ENCODE measurements at places on chromosomes 1 and 21.

- DNase-seq: no peak
Observed at GRCh38 chr1:93140106-93140505, 40.1 kb downstream of the TMED5 start.

GRCh38 chr1:155177192-155177917, 3.7 kb downstream of the TRIM46 start:
- DNase-seq: peak; percentile 12

GRCh38 chr1:198754670-198755069, 115.8 kb downstream of the PTPRC start:
- DNase-seq: no peak

- no peak for DNase-seq
Observed at GRCh38 chr1:230753586-230754251, 6.5 kb downstream of the CAPN9 start.

- DNase-seq: peak; percentile 35
Observed at GRCh38 chr1:113283914-113284313, 106.4 kb upstream of the MAGI3 start.

DNA sequence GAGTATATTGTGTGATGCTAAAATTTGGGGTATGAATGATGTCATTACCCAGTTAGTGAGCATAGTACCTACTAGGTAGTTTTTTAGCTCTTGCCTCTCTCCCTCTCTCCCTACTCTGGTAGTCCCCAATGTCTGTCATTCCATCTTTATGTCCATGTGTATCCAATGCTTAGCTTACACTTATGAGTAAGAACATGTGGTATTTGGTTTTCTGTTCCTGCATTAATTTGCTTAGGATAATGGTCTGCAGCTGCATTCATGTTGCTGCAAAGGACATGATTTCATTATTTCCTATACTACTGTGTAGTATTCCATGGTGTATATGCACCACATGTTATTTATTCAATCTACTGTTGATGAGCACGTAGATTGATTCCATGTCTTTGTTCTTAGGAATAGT, 54.4 kb upstream of the NEGR1 start:
- no peak for DNase-seq

DNA sequence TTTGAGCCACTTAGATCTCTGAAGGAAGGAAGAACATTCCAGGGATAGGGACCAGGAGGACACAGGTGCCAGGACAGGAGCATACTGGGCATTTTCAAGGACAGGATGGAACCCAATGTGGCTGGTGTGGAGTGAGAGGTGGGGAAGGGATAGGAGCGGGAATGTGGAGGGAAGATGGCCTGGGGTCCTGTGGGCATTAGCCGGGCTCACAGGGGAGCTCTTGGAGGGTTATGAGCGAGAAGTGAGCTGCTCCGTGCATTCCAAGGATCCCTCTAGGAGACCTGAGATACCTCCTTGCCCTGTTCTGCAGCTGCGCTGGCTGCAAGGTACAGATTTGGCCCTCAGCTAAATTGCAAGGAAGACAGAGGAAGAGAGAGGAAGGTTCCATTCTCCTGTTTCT, 87.5 kb downstream of the IER5 start:
- no peak for DNase-seq

DNA sequence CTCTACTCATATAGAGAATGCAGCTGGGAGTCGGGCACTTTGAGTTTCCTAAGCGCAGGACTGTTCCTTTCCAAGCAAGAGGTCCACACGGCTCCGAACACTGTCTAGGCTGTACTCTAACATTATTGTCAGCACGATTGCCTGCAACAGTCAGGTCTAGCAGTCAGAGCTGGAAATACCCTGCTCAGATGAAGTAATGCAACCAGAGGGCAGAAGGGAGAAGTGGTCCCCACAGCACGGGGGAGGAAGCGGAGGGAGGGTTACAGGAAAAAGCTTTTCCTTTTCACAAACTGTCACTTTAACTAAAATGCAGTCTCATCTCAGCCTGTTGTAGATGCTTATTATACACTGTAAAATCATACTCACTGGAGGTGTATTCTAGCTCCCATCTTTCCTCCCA, 98.9 kb upstream of the SLC44A3 start:
- no peak for DNase-seq

DNA sequence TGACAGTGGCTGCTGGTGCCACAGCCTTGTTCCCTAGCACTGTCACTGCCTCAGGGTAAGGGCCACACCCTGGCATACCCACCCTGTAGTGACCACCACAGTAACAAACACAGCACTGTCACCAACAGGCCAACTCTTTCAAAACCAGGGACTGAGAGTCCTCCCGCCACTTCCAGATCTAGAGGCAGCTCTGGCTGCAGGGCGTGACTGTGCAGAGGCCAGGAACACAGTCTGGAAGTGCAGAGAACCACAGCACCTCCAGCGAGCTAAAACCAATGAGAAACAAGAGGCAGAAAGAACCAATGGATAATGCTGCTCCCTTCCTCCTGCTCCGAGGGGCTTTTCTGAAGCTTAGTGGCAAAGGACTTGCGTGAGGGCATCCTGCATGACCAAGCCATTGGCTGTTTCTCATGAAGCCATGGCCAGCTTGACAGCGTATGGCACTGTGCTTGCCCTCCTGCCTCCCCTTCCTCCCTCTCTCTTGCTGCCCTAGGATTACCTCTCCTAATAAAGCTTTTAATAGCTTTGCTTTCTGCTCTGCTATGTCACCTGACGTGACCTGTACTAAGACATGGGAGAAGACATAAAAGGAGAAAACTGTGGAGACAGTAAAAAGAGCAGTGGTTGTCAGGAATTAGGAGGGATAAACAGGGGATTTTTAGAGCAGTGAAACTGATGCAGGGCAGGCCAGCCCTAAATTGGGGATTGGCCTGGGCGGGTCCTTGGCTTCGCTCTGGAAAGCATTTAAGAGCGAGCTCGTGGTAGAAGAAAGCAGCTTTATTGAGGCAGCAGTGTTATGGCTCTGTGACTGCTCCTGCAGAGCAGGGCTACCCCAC, 7.2 kb downstream of the PARP1 start:
- no peak for DNase-seq

GRCh38 chr1:86866665-86867064, 47.3 kb downstream of the SELENOF start:
- DNase-seq: no peak

DNA sequence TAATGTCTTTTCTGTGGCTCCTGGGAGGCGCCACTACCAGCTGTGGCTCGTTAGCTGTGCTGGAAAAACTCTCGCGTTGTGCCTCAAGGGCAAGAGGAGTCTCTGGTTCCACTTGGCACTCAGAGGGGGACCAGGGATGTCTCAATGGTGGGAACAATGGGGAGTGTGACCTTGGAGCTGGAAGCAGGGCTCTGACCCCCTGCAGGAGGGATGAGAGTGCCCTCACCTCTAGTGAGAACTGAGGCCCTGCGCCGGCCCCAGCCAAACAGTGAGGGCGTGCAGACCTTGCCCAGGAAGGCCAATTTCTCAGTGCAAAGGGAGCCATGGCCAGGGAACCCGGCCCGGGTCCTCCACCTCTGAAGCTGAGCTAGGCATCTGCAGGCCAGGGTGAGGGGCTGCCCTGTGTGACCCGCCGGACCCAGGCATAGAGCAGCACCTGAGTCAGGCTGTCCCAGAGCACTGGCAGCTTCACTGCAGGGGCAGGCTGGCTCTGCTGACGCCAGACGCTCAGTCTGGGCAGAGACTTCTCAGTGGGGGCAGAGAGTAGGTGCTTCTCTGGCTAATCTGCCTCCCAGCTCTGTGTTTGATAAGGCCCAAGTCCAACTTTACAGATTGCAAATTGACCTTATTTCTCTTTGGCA, 1.8 kb downstream of the RD3 start:
- DNase-seq: no peak

GRCh38 chr1:47587891-47588582, 150.2 kb downstream of the FOXD2 start:
- DNase-seq: no peak

DNA sequence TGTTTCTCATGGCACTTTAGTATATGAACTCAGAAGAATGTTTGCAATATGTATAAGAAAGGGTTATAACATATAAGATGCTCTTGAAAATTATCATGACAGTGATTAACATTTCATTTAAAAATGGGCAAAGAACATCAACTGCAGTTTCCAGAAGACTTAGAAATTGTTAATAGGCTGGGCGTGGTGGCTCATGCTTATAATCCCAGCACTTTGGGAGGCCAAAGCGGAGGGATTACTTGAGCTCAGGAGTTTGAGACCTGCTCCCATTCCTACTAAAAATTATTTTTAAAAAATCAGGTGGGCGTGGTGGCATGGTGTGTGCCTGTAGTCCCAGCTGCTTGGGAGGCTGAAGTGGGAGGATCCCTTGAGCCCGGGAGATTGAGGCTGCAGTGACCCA, 23.1 kb downstream of the MTF2 start:
- DNase-seq: no peak

Measured in body of pancreas (tissue), 4 donors.